ENCODE measurements at places on chromosomes 5 and 9.
A peak's percentile ranks its signal among the peaks of the same experiment; 100 is the strongest.

GRCh38 chr5:168327451-168327850 is 36.0 kb downstream of the WWC1 start:
- no peak overlapping the region for H3K4me3 ChIP-seq
- DNase-seq = no peak
- H3K27ac ChIP-seq = peak overlapping the region; percentile 4

DNA sequence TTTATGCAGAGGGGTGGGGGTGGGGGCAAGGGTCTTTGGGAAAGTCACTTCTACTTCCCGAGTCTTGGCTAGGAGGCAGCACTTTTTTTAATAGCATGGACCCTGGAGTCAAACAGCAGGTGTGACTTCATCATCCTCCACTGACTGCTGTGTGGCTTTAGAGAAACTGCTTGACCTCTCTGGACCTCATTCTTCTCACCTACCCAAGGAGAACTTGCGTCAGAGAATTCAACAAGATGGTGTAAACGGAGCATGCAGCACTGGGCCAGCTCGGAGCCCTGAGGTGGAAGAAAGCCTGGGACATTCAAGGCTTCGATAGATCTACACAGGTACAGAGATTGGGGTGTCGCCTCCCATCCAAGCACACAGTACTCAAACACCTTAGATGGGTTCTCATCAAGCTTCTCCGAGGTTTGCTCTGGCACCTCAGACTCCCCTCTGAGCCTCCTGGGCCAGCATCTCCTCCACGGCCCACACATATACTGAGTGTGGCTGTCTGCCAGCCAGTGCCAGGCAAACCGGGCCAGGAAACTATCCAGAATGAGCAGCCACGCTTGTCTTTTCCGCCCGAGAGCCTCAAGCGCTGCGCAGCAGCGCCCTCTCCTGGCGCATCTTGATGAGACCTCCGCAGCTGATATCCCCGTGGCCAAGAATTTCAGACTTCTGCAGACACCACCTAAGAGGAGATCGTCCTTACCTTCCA is 4.6 kb upstream of the SLC25A48 start:
- H3K4me3 ChIP-seq = no peak overlapping the region
- H3K27ac ChIP-seq = no peak overlapping the region
- peaks cover 3% of the 10 kb centered on the region for H3K4me1 ChIP-seq
- DNase-seq = peak; percentile 53

DNA sequence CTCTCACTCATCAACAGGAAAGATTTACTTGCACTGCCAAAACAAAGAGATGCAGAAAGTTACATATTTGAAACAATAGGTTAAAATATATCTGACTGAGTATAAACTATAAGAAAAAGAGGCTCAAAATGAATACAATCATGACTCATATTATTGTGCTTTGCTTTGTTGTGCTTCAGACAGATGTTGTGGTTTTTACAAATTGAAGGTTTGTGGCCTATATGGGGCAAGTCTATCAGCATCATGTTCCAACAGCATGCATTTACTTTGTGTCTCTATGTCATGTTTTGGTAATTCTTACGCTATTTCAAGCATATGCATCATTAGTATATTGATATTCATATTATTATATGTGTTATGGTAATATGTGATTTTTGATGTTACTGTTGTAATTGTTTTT is 330.0 kb downstream of the PRR16 start:
- no peaks in the 10 kb centered on the region for H3K27me3 ChIP-seq
- H3K36me3 ChIP-seq = no peaks in the 10 kb centered on the region
- DNase-seq = no peak
- H3K27ac ChIP-seq = no peak overlapping the region

GRCh38 chr9:128495804-128496417 is 8.6 kb upstream of the GLE1 start:
- H3K4me3 ChIP-seq = no peak overlapping the region
- no peaks in the 10 kb centered on the region for H3K27me3 ChIP-seq
- no peak for DNase-seq
- peaks cover 17% of the 10 kb centered on the region for H3K36me3 ChIP-seq
- no peak overlapping the region for H3K27ac ChIP-seq

DNA sequence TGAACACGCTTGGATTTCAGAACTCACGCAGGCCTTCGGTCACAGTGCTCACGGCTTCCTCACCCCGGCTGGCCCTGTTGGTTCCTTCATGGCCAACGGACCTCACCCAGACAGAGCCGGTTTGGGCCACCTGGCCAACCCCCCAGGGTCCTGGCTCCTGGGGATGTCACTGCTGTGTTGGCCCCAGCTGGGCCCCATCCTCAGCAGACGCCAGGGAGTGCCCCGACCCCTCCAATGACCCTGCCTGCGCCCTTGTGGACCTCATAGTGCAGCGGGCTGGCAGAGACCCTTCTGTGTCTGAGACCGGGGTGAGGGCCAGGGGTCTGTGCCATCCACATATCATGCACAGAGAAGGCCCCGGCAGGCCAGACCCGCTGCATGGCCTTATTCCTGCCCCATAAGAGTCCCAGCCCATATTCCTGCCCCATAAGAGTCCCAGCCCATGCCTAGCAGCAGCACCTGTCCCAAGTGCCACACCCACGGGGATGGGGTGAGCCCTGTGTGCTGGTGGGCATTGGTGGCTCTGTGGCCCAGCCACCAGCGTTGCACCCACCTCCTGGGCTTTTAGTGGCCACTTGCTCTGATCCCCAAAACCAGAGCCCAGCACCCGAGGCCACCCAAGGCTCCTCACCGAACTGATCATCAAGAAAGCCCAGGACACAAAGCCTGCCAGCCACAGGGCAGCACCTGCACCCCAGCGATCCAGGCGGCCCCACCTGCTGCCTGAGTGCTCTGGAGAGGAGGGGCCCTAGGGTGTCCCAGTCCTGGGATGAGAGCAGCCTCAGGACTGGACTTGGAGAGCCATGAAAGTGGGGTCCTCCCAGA is 1.3 kb upstream of the LPCAT1 start:
- H3K4me3 ChIP-seq = peak overlapping the region; percentile 53
- no peaks in the 10 kb centered on the region for H3K36me3 ChIP-seq

DNA sequence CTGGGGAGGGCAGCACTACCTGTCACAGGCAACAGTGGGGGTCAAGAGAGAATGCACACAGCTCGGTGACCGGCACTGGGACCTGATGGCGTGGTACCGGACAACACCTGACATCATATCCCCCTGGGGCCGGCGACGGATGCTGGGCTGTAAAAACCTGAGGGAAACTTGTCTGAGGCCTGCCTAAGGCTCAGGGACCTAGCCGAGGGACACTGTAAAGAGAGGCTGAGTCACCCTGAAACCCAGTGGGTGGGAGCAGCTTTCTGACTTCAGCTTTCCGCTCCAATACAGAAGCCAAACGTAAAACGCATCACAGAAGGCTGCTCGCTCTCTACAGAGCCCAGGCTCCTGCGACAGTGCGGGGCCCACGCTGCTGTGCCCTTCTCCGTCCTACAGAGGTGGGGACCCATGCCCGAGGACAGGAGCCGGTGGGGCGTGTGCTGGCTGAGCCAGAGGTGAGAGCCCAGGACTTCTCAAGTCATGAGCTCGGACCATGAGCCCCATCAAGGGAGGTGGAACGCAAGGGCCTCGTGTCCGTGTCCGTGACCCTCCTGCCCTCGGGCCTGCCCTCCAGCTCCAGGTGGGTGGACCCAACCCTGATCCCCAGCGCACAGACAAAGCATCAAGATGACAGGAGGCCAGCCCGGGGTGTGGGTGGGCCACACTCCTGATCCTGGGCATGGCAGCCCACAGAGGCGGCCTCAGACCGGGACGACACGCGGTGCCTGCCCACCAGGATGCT is 5.3 kb downstream of the RALGDS start:
- no peak overlapping the region for H3K4me3 ChIP-seq
- DNase-seq = no peak
- no peak overlapping the region for H3K27ac ChIP-seq
- H3K27me3 ChIP-seq = no peaks in the 10 kb centered on the region

DNA sequence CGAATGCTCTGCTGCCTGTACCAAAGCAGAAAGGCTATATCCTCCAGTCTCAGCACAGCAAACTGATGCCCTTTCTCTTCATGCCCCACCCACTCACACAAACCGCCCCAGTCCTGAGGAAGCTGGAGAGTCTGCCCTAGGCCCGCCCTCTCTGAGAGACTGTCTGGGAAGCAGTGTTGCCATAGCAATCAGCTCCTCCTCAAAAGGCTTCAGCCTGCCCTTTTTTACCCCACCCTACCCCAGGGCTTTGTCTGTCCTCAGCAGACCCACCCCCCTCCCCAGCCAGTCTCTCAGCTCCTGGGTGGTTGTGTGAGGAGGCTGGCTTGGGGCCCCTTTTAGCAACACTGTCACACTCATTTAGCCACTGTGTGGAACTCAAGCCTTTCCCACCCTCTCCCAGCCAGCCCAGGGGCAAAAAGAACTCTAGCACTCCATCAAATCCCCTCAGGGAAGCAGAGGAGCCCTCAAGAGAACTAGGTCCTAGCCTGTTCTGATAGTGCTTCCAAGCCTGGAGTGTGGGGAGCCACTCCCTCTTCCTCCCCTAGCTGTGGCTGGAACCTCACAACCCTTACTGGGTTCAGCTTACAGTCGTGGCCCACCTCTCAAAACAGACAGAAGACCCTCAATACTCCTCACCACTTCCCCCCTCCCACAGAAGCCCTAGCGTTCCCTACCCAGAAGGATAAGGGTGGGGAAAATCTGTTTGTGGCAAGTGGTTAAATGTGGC is 1.4 kb downstream of the ATOSB start:
- H3K4me3 ChIP-seq = peak overlapping the region; percentile 95
- DNase-seq = no peak
- H3K36me3 ChIP-seq = peaks cover 4% of the 10 kb centered on the region
- H3K27ac ChIP-seq = peak overlapping the region; percentile 93
- no peaks in the 10 kb centered on the region for H3K27me3 ChIP-seq
- peaks cover 53% of the 10 kb centered on the region for H3K4me1 ChIP-seq

DNA sequence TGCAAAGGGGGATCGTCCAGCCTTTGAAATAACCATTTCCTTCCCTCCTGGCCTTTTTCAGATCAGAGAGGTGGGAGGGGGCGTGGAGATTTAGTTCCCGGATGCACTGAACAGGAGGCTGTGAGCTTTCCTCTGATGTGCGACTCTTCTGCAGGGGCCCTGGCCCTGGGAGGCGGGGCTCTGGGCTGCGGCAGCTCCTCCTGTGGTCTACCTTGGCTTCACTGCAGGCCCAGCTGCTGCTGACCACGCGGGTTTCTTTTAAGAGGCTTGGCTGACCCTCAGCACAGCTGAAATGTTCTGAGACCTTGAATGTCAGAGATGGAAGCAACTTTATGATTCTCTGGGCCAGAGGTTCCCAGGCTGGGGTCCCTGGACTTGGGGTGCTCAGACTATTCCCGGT is 27.0 kb upstream of the COL15A1 start:
- peaks cover 5% of the 10 kb centered on the region for H3K27me3 ChIP-seq
- H3K4me1 ChIP-seq = peaks cover 9% of the 10 kb centered on the region
- H3K27ac ChIP-seq = peak overlapping the region; percentile 47

- no peaks in the 10 kb centered on the region for H3K27me3 ChIP-seq
- no peak overlapping the region for H3K4me3 ChIP-seq
- H3K27ac ChIP-seq = no peak overlapping the region
- no peaks in the 10 kb centered on the region for H3K36me3 ChIP-seq
- peaks cover 8% of the 10 kb centered on the region for H3K4me1 ChIP-seq
These were observed 52.5 kb downstream of the IQGAP2 start for GRCh38 chr5:76455531-76456133.

GRCh38 chr5:109682383-109682782 is 7.3 kb upstream of the MAN2A1 start:
- H3K27me3 ChIP-seq = peaks cover 2% of the 10 kb centered on the region
- H3K36me3 ChIP-seq = no peaks in the 10 kb centered on the region
- no peaks in the 10 kb centered on the region for H3K4me1 ChIP-seq
- no peak overlapping the region for H3K27ac ChIP-seq
- no peak for DNase-seq

All from mesothelial cell of epicardium (in vitro differentiated cells).